ENCODE measurements at places on chromosomes 7 and 10.

DNA sequence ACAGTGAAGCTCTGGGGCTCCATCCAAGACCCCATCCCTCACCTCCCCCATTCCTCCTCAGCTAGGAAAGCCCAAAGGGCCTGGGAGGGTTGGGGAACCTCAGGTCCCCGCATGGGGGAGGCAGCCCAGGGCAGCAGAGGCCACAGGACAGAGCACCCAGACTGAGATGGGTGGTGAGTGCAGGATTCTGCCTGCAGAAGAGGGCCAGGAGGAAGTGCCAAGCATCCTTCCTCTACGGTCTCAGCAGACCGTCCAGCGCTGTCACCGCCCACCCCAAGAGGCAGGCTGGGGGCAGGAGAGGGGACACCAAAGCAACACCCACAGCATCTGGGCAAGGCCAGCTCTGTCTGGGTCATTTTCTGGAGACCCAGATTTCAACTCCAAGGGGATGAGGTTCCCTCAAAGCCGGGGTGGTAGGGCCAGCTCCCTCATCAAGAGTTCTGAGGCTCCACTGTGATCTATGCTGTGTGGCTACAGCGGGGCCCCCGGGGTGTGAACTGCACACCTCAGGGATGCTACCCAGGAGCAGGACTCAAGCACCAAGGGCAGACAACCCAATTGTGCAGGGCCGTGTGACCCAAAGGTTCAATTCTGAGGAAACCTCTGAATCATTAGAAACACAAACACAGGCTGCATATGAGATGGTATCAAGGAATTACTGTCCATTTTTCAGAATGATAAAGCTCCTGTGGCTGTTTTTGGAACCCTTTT lies 46.8 kb downstream of the CAMK2B start:
- no peak for DNase-seq

DNA sequence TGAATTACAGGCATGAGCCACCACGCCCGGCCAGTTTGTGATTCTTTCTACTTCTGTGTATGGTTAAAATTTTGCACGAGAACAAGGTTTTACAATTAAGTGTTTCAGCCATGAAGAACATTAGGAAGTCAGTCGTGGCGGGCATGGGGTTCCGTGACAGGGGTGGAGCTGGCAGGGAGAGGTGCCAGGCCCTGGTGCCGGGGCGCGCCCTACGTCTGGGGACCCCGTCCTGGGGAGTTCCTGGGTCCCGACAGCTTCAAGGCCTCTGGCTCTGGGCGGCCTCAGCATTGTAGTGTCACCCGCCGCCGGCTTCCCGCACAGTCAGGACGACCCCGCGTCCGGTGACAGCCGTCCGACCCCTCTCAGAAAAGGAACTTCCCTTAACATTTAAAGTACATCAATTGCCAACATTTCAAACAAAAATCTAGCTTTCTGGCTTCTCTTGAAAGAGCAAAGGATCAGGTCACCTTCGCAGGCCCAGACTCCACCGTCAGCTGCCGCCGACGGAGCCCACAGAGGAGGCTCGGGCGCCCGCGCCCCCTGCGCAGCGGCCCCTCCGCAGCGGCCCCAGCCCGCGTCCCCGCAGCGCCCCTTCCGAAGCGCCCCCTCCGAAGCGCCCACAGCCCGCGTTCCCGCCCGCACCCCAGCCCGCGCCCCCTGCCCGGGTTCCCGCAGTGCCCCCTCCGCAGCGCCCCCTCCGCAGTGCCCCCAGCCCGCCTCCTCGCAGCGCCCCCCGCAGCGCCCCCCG lies 23.2 kb upstream of the MKI67 start:
- no peak for DNase-seq

DNA sequence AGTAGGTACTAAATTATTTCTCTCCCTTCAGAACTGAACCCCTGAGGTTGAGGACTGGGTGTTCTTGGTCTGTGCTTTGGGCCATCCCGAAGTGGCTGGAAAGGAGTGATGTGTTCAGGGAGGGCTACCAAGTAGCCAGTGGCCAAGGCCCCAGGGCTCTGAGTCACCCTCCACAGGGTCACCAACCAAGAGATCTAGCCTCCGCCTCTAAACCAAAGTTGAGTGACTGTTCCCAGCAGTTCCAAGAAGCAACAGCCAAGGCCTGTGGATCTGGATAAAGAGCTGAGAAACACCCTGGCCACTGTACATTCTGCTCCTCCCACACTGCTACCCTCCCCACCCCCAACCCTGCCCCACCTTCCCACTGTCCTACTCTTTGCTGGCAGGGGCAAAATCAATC lies 35.5 kb upstream of the KCNMA1 start:
- no peak for DNase-seq

- DNase-seq = no peak
Measured at GRCh38 chr10:114600057-114600456, 58.0 kb downstream of the ABLIM1 start.

DNA sequence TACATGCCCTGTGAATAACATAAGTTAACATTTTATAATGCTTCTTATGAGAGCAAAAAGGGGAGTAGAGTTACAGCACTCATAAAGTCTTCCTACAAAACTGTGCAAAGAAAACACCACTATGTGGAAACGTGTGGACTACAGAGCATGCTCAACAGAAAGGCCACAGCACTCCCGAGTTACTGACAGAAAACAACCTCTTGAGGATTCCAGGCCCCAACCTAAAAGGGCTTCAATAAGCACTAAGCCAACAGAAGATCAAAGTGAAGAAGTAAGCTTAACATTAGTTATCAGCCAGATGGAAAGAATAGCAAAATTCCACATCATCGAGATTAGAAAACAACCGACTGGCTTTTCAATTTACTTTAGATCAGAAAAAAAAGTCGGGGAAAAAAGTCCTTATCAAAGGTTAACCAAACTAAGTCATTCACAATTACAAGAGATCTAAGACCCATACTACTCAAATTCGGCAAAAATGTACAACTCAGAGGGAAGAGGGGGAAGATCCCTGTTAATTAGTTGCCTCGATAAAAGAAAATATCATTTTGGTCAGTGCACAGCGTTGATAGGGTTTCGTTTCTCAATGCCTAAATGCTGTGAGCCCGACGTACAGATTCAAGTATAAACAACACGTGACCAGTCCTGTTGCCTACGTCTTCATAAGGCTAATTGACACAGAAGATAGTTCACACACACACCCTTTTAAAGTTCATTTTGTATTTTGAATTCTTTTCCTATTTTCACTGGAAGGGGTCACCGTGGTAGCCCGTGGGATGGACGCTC lies 1.4 kb downstream of the KBTBD2 start:
- DNase-seq = no peak
